ENCODE measurements at places on chromosomes 3 and 15.

DNA sequence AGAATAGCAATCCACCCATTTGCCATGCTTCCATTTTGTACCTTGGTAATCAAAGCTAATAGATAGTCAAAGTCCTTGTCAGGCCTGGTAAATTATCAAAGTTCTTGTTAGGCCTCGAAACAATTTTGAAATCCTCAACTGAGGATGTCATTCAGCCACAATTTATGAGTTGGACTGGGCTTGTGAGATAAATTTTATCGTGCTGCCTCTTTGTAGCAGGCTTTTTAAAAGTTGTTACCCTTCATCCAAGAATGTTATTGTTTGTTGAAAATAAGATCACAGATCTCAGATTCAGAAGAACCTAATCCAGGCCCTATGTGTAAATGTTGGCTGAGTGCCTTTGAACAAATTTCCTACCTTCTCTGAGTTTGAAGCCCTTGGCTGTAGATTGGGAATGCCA, 143.3 kb upstream of the PROK2 start:
- no peak for DNase-seq

DNA sequence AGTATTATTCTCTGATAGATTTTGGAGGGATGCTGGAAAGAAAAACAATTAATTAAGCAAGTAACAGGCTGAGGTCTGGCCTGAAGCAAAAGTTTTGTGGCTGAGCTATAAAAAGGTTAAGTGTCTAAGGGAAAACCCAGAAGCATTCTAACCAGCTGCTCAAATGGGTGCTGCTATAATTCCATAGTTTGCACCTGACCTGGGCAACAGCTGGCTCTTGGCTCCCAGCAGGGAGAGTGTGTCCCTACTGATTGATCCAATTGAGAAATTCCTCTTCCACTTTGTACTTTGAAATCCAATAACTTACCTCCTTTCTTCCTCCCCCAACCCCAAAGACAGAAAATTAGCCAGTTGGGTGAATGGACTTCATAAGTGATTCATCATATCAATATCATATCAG, 27.7 kb upstream of the SMAD3 start:
- no peak for DNase-seq

DNA sequence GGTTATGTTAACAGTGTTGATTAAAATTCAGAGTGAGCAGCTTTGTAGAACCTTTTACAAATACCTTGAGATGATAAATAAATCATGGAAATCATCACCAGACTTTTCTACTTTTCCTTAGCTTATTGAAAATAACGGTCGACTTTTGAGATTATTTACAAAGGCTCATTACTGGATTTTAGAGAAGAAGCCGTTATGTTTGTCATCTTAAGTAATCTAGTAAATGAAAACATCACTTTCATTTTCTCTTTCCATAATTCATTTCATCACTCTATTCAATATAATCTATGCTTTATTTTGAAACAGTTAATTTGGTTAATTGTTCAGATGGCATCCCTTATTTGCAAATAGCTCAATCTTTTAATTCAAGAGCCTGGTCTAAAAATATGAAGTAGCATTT, 3.6 kb downstream of the PLCL2 start:
- no peak for DNase-seq

GRCh38 chr3:188349351-188349901, 195.5 kb downstream of the LPP start:
- DNase-seq, result no peak

DNA sequence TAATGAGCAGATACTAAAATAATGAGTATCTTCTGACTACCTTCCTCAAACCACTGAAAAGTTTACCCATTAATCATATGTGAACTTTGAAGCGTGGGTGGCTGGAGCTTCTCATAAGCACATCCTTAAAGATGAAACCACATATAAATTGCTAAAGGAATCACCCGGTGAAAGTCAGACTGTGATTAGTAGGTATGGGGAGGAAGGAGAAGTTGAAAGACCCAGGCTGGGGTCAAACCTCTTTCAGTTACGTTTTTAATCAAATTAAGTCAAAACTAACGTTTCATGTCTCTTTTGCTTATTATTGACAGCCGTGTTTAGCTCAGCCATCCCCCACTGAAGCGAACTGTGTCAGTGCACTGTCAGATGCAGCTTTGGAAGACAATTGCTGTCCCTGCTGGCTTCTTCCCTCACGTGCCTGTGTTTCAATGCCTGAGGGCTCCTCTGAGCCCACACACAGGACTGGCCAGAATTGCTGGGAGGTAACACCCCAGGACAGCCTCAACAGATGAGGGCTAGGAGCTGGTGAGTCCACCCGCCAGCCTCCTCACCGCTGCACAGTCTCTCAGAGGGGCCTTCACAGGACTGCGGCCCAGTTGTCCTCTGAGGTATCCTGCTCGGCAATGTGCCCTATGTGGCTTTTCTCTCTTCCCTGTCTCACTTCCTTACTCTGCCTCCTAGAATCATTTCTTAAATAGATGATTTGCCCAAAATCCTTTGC, 29.3 kb upstream of the SH3BP5 start:
- DNase-seq, result no peak

All from stimulated activated CD8-positive, alpha-beta memory T cell treated with anti-CD3 and anti-CD28 coated beads, Interleukin-15, amount 100 ng/mL, for 24 hours (primary cell).